Activated naive CD4-positive, alpha-beta T cell treated with anti-CD3 and anti-CD28 coated beads, Interleukin-2, amount 50 U/mL, for 72 hours (primary cell): ENCODE measurements at places on chromosomes 2 and 18. TPM values are rescaled to one million over a fixed set of nuclear protein-coding genes. Genes with fewer than 3 reads are reported as not detected.

Gene TEKT4
- not detected for total RNA-seq

DNA sequence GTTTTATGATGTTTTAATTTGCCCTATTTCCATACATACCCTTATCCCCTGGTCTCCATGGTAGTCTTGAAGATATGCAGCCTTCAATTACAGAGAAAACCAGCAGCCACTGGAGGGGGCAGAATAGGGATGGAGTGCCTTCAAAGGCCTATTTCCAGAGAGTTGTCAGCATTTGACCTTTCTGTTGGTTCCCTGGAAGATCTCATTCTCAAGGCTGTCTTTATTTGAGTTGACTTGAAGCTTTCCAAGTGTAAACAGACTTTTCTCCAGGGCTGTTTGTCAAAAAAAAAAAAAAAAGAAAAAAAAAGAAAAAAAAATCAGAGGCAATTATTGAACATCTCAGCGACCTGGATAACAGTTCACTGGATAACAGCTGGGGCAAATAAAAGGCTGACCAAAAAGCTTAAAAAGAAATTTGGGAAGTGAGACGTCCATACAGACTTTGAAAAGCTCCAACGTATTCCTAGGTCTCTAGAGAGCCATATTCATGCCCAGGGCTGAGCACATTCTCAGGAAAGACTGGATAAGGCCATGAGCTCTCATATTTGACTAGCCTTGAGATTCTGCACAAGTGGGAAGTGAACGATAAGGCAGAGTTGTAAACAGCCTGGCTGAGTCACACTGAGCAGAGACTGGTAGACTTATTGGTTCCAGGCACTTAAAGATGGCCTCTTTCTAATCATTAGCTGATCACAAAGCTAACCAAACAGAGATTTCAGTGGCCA, 126.6 kb downstream of the VAPA start:
- no peak for DNase-seq

GRCh38 chr18:9666548-9666947, 41.6 kb upstream of the RAB31 start:
- no peak for DNase-seq

DNA sequence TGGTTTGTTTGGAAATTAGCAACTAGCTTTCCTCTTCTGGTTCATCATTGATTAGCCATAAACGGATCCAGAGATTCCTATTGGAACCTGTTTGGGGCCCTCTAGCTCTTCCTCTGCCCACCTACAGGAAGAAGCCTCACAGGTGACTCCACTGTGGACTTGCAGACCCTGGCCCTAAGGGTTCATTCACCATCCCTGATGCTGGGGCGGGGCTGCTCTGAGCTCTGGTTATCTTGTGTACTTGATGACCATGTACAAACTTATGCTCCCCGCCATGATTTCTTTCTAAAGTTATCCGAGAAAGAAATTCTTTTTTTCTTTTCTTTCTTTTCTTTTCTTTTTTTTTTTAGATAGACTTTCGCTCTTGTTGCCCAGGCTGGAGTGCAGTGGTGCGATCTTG, 33.9 kb upstream of the INHBB start:
- DNase-seq: no peak

DNA sequence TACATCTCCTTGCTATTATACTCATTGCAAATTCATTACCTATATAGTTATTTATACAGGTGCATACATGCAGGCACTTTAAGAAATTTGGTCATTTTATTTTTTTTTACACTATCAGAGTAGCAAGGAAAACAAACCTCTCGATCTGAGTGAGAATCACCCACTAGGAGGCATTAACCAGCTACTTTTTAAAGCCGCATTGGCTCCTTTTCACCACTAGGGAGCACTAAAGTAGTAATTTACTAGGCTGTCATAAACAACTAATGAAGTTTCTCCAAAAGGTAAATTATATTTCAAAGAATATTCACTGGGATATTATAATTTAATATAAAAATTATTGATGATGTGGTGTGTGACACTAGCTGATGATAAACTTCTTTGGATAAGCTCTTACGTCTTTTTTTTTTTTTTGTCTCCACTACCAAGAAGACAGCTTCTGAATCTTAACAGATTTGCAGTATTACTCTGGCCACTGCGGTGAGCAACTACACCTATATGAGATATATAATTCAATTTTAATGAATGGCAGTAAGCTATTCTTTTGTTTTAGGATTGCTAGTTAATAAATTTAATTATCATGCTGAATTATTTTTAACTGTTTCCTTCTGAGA, 101.9 kb downstream of the NOL4 start:
- no peak for DNase-seq

GRCh38 chr18:75407468-75408437, 19.8 kb downstream of the SMIM21 start:
- DNase-seq: no peak

GRCh38 chr2:18092760-18093159, 214.3 kb downstream of the KCNS3 start:
- DNase-seq: no peak

Gene CIDEA
- not detected for total RNA-seq

GRCh38 chr2:199395311-199395710, 62.4 kb downstream of the SATB2 start:
- no peak for DNase-seq

- no peak for DNase-seq
These were observed 737.4 kb upstream of the SALL3 start for GRCh38 chr18:78242254-78242643.

DNA sequence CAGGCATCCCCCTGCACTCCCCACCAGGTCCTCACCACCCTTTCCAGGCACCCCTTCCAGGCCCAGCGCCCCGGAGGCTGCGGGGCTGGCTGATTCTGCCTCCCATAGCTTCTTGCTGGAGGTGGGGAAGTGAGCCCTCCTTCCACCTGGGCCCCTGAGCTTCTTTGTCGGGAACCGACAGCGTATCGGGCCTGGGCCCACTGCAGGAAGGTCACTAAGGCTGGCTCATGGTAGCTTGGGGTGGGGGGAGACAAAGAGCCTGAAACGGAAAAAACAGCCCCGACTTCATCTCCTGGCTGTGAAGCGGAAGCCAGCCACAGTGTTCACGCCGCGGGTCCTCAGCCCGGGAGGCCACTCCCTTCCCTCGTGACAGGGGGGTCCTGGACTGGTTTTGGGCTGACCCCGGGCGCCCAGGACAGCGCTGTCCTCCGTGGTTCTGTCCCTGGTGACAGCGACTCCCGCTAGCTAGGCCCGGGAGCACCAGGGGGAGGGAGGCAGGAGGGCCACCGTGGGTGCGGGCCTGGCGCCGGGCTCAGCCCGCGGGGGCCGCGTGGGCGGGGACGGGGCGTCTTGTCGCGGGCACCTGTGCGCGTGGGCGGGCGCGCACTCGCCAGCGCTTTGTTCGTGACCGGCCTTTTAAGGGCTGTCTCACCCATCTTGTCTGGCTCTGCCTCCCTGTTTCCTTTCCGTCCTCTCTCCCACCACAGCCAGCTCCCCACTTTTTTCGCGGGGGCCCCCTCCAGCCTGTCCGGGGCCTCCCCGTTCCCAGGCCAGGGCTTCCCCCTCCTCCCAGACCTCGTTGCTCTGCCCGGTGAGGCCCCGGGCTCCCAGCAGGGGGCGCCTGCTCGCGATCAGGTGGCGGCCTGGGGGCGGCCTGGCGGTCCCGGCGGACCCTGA, 64.9 kb downstream of the DNMT3A start:
- peak; percentile 93 for DNase-seq

Gene PPP1R1C
- total RNA-seq: not detected

- DNase-seq: no peak
These were observed 24.0 kb upstream of the LPIN1 start for GRCh38 chr2:11722292-11723060.
